Naive thymus-derived CD8-positive, alpha-beta T cell (primary cell): ENCODE measurements at places on chromosomes 2 and 18.

GRCh38 chr2:236828820-236829219 lies 256.9 kb upstream of the COPS8 start:
- no peak for DNase-seq
- no peak overlapping the region for H3K27ac ChIP-seq
- no peaks in the 10 kb centered on the region for H3K4me1 ChIP-seq
- no peaks in the 10 kb centered on the region for H3K36me3 ChIP-seq

GRCh38 chr18:47323158-47323557 lies 71.7 kb upstream of the SKOR2 start:
- H3K27ac ChIP-seq = no peak overlapping the region
- H3K4me3 ChIP-seq = no peak overlapping the region

DNA sequence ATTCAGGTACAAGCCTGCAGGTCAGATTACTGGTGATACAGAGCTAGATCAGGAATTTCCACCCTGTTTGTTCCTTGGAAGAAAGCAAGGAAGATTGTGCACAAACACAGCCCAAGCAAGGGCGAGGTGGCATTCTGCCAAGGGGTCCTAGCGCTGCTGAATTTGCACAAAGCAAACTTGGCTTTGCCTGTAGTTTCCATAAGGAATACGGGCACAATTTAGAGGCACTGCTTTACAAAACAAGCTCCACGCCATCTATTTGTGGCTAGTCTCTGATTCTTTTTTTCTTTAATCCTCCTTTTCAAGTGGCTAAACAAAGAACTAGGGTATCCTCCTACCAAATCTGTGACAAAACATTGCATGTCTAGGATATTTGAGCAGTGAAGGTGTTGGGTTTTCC lies 195.5 kb upstream of the ACVR2A start:
- no peak overlapping the region for H3K4me3 ChIP-seq
- DNase-seq = no peak
- H3K27ac ChIP-seq = no peak overlapping the region
- no peaks in the 10 kb centered on the region for H3K4me1 ChIP-seq
- H3K27me3 ChIP-seq = no peaks in the 10 kb centered on the region
- H3K36me3 ChIP-seq = no peaks in the 10 kb centered on the region

DNA sequence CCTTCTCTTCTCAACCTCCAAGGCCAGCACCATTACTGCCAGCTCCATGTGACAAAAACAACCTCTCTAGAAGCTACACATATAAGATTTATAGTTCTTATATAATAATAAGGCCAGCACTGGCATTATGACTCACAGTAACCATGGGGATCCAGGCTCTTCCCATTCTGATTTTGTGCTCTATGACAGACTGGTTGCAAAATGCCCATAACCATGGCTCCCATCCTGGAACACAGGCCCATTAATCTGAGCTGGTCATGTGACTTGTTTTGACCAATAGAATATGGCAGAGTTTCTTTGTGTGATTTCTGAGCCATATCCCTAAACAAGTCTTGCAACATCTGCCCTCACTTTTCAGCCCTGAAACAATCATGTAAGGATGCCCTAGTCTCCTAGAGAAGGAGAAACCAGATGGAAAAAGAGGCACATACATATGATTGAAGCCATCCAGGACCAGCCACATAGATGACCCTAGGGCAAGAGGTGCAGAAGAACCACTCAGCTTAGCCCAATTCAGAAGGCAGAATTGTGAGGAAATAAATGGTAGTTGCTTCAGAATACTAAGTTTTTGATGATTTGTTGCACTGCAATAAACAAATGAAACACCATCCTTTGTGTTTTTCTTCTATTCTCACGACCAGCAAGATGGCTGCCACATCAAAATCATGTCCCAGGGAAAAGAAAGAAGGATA lies 173.9 kb downstream of the SUCLG1 start:
- H3K27me3 ChIP-seq = peaks cover 4% of the 10 kb centered on the region
- DNase-seq = no peak
- H3K4me3 ChIP-seq = no peak overlapping the region

GRCh38 chr18:42255908-42256765 lies 301.1 kb downstream of the PIK3C3 start:
- no peaks in the 10 kb centered on the region for H3K4me1 ChIP-seq
- DNase-seq = no peak
- no peaks in the 10 kb centered on the region for H3K36me3 ChIP-seq
- no peak overlapping the region for H3K27ac ChIP-seq
- H3K27me3 ChIP-seq = peaks cover 10% of the 10 kb centered on the region

DNA sequence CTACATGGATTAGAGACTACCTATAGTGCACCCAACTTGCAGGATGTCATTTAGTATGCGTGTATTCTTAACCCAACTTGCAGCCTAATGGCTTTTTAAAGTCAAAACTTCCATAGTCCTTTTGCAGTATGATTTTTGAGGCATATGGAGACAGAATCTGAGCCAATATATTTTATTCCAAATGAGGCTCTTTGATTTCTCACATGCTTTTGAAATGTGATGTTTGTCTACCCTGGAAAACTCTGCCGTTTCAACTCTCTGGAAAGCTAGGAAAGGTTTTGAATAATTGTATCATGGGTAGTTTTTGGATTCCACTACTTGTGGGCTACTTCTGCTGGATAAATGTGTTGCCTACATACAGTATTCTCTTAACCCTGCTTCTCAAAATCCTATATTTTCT lies 206.6 kb downstream of the ZNF385B start:
- no peaks in the 10 kb centered on the region for H3K36me3 ChIP-seq
- H3K27me3 ChIP-seq = no peaks in the 10 kb centered on the region
- no peak for DNase-seq
- no peak overlapping the region for H3K27ac ChIP-seq

DNA sequence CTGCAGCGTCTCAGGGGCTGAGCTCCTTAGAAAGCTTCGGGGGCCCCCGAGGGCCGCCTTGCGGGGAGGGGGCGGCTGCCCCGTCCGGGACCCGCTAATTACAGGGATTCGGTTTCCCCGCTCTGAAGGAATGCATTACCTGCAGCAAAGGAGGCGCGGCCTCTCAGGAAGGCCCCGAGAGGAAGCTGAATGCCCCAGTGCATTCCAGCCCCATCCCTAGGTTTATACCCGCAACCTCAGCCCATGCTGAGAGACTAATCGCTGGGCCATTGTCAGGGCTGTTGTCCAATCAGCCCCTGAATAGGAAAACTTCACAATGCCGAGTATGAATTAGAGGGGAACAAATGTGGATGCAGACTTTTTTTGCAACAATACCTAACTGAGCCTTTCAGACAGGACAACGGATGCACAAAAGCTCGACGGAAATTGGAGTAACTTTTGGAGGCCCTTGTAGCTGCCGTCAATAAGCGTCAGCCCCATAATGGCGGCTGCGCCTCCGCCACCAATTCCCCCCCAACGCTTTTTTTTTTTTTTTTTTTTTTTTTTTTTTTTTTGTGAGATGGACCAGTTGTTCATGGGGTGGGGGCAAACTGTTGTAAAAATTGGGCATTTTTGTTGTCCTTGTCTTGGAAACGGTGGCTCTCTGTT lies 138.6 kb upstream of the SIX3 start:
- peaks cover 85% of the 10 kb centered on the region for H3K27me3 ChIP-seq
- DNase-seq = no peak
- no peak overlapping the region for H3K27ac ChIP-seq
- peaks cover 5% of the 10 kb centered on the region for H3K36me3 ChIP-seq
- peaks cover 27% of the 10 kb centered on the region for H3K4me1 ChIP-seq

- no peaks in the 10 kb centered on the region for H3K36me3 ChIP-seq
- no peaks in the 10 kb centered on the region for H3K27me3 ChIP-seq
- DNase-seq = no peak
- H3K4me1 ChIP-seq = no peaks in the 10 kb centered on the region
These were observed 639.9 kb downstream of the LRP1B start for GRCh38 chr2:141490886-141491285.

GRCh38 chr2:8332646-8333045 lies 349.2 kb upstream of the ID2 start:
- no peaks in the 10 kb centered on the region for H3K27me3 ChIP-seq
- H3K4me3 ChIP-seq = no peak overlapping the region
- H3K4me1 ChIP-seq = peaks cover 68% of the 10 kb centered on the region

DNA sequence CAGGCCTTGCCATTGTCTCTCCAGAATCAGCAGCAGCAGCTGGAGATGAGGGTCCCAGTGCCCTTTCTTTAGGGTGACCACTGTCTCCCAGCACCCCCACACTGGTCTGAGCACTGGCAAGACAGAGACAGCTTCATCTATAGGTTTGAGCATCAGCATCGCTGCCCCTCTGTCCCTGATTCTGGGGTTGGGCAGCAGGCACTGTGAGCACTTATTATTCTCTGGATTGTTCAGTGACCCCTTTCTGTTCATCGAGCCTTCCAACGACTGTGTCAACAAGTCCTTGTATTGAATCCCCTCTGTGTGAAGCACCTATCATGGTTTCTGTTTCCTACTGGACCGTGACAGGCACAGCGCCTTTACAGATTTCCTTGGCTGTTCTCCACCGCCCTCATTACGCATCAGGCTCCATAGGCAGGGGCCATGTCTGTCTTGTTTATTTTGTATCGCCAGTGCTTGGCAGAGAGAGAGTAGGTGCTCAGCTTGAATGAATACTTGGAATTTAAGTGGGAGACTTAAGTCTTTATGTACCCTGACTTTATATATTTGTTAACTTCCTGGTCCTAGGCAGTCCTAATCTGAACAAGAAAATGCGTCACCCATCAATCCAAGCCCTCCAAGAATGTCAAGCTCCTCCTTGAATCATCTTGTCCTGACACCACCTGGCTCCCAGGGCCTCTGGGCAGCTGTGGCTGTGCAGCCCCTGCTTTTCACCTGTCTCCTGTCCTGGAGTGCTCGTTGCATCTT lies 11.4 kb downstream of the MALL start:
- H3K27ac ChIP-seq = no peak overlapping the region
- peaks cover 11% of the 10 kb centered on the region for H3K36me3 ChIP-seq
- peaks cover 47% of the 10 kb centered on the region for H3K27me3 ChIP-seq
- H3K4me1 ChIP-seq = peaks cover 5% of the 10 kb centered on the region
- no peak overlapping the region for H3K4me3 ChIP-seq

DNA sequence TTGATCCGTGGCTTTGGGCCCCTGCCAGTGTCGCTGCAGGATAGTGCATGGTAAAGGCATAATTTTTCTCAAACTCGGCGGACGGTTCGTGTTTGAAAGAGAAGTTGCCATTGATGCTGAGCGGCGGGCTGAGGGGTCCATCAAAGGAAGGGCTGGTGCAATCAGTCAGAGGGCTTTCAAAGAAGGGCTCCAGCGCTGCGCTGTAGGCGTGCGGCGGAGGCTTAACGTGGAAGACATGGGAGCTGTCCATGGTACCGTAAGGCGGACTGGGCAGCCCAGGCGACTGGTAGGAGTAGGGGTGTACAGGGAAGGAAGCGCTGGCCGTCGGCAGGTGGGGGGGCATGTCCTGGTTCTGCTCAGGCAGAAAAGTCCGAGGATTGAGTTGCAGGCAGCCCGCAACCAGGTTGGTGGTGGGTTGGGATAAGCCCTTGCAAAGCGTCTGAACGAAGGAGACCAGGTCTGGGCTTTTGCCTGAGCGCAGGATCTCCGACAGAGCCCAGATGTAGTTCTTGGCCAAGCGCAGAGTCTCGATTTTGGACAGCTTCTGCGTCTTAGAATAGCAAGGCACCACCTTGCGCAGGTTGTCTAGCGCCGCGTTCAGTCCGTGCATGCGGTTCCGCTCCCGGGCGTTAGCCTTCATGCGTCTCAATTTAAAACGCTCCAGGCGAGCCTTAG lies 2.3 kb downstream of the NEUROD1 start:
- H3K4me1 ChIP-seq = peaks cover 39% of the 10 kb centered on the region
- H3K4me3 ChIP-seq = no peak overlapping the region
- H3K36me3 ChIP-seq = peaks cover 16% of the 10 kb centered on the region
- peaks cover 67% of the 10 kb centered on the region for H3K27me3 ChIP-seq
- peak; percentile 46 for DNase-seq
